ENCODE measurements at places on chromosomes 11 and 22. TPM values are rescaled to one million over a fixed set of nuclear protein-coding genes. Genes with fewer than 3 reads are reported as not detected.

DNA sequence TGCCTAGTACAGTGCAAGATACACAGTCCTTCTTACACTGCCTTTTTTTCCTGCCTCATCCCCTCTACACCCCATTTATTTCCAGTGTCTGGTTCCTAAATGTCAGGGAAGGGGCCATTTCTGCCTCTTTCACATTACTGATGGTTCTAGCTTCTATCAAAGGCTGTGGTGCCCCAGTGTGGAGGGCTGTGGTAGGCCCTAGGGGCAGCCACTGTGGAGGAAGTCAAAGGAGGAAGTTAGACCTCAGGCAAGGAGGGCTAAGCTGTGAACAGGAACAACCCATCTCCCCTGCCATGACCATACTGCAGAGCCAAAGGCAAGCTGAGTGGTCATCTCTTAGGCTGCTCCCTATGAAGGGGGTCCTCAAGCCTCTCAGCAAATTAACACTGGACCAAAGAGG, 81.9 kb upstream of the CRTAM start:
- no peak for DNase-seq

Gene CARD16
- total RNA-seq = not detected

- DNase-seq = peak; percentile 84
Measured at GRCh38 chr11:31643857-31644256, 134.3 kb downstream of the ELP4 start.

DNA sequence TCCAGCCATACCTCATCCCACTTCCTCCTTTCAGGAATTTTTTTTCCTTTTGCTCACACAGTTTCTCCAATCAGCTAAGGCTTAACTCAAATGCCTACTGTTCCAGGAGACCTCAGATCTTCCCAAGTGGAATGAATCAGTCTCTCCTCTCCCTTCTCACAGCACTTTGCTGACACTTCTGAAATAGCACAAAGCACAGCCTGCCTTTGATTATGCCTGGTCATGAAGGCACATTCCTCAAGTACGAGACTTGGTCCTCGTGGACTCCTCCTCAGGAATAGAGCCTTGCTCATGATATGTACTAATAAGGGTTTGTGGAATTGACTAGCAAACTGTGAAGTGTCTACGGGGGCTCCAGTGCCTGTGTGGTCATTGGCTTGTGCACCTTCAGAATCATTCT, 176.7 kb upstream of the TENM4 start:
- DNase-seq = no peak

Gene SLC15A3
- total RNA-seq = 17.0 TPM

Gene ATL3
- total RNA-seq = 30.8 TPM

DNA sequence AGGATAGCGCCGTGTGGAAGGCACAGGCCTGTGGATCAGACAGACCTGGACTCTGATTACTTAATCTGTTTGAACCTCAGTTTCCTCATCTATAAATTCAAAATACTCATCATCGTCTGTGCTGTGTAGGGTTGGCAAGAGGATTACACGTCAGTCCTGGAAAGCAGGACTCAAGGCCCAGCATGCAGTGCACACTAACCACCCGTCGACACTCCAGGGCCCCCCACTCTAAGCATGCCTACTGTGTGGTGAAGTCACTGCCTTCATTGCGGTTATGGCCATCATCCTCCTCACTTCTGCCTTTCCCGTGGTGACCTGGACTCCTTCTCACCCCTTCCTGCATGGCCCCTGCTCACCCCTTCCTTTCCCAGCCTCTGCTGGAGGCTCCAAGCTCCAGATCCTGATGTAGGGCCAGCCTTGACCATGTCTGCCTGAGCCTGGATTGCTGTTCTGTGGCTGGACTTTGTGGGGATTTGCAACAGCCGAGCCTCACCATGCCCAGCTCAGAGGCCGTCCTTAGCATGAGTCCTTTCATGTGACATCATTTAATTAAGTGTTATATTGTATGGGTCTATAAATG, 1158.0 kb downstream of the TBC1D22A start:
- no peak for DNase-seq
